ENCODE measurements at places on chromosomes 16 and 17.

DNA sequence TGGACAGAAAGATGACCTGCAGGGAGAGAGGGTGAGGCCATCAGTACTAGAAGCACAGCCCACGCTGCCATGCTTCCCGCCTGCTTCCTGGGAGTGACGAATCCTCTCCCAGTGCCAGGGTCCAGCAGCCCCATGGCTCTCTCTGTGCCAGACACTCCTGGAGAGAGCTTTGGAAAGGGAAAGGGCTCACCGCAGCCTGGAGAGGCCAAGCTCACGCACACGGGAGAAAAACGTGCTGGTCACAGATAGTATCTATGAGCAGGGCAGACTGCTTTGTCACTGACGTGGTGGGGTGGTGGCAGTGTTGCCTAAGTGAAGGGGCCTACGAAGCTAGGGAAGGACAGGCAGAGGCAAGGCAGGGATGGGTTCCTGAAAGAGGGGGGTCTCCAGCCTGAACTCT lies 5.4 kb downstream of the WBP2 start:
- no peak for DNase-seq

GRCh38 chr17:57485566-57485865 lies 229.2 kb downstream of the MSI2 start:
- no peak for DNase-seq

DNA sequence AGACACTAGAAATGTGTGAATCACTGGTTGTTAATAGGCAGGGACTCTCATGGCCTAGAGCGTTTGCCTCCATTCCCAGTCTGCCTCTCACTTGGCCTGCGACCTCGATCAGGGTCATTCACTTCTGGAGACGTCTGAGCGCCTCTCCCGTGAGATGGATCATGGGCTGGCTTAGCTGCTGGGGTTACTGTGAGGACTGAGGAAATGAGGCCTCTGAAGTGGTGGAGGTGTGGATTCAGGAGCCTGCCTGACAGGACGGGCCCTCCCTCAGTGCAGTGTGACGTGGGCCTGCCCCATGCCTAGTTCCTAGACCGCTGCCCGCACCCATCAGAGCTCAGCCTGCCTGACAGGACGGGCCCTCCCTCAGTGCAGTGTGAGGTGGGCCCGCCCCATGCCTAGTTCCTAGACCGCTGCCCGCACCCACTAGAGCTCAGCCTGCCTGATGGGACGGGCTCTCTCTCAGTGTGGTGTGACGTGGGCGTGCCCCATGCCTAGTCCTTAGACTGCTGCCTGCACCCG lies 61.9 kb downstream of the BANP start:
- DNase-seq, result no peak

DNA sequence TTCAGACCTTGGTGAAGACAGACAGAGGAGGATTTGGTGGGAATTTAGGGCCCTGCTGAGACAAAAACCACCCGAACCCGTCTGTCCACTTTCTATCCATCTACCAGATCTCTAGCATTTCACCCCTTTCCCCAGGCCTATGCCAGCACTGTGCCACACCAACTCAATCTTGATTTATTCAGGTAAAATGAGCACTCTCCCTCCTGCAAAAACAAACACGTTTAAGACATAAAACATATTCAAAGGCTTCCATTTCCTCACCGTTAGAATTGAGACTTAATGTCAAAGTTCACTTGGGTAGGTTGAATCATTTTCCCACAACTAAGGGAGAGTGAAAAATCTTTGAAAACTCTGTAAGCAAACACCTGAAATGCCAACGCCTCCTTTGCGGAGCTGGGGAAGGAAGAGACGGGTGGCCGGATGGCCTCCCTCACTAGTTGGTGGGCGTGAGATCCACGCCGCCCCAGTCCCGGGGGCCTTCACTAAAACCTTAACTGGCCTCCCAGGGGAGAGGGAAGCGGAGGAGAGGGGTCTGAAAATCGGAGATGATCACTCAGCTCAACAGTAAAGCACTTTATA lies 862 bp downstream of the DCAKD start:
- DNase-seq, result no peak

GRCh38 chr16:80273635-80274538 lies 266.9 kb upstream of the DYNLRB2 start:
- no peak for DNase-seq

GRCh38 chr16:17370731-17371285 lies 100.0 kb downstream of the XYLT1 start:
- DNase-seq, result no peak

DNA sequence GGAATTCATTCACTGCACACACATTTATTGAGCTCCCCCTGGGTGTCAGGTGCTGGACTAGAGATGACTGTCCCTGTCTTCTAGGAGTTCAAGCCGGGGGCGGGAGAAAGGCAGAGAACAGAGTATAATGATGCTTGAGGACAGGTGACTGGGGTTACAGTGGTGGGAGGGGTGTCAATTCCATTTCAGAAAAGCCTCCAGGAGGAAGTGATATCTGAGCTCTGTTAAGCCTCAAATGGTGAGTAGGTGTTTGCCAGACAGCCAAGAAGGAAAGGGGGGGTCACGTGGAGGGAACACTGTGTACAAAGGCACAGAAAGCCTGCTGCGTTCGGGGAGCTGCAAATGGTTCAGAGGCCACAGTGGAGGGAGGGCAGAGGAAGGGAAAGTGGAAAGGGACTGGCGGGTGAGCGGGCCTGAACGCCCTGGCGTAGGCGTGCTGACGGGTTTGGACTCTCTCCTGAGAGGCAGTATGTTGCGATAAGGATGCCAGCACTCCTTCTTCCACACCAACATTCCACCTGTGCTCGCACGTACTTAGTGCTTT lies 9.7 kb upstream of the NXPH3 start:
- no peak for DNase-seq

- DNase-seq, result no peak
Observed at GRCh38 chr16:20611975-20612481, 35.9 kb upstream of the ACSM2B start.

DNA sequence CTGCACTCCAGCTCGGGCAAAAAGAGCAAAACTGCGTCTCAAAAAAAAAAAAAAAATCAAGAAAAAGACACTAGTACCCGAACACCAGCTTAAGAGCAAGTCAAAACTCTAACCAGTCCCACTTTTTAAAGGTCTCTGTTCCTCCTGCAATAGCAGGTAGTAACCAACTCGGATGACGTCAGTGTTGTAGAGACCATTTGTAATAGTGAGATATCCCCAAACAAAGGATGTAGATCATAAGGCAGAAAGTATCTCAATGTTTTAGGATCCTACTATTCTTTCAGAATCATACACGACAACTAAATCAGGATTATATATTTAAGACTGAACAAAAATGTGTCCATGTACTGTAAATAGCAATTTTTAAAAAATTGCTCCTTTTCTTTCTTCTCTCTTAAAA lies 2.4 kb downstream of the JPT1 start:
- DNase-seq, result no peak

- no peak for DNase-seq
Observed at GRCh38 chr17:6261466-6261865, 173.5 kb downstream of the AIPL1 start.

GRCh38 chr17:1413281-1413791 lies 13.3 kb upstream of the YWHAE start:
- DNase-seq, result no peak

GRCh38 chr17:70171159-70171558 lies 1.8 kb downstream of the KCNJ2 start:
- DNase-seq, result no peak

DNA sequence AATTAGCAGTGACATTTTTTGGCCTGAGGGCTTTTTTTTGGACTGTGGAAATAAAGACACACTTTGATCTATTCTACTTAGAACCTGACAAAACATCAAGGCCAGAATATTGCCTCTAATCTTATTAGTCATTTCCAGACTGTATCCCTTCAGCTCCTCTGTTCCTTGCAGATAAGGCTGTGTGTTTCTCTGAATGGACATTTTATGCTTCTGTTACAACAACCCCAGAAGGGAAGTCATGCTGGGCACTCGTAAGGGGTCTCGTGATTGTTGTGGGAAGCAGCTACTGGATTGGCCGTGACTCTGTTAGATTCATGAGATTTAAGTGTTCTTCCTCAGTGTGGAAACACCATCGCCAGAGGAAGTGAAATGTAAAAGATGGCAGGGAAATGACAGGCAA lies 31.6 kb upstream of the HS3ST2 start:
- DNase-seq, result no peak

DNA sequence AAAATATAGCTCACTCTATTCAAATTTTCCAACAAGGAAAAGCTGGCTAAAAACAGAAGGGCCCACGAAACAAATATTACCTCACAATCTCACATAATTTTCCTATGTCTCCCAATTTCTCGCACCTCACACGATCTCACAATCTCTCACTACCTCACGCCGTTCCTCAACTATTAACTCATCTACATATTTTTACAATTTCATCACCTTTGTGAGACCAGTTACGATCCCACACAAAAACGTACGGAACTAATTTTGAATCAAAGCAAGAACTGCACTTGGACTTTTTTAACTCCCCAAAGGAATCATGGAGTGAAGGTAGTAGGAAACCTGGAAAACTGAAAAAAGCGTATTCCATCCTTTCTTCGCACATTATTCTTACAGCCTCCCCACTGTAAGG lies 1.1 kb downstream of the CBX1 start:
- no peak for DNase-seq

- DNase-seq, result no peak
Observed at GRCh38 chr17:5355421-5356129, 63.9 kb downstream of the NUP88 start.

- no peak for DNase-seq
Observed at GRCh38 chr16:12646098-12646489, 157.6 kb downstream of the CPPED1 start.

DNA sequence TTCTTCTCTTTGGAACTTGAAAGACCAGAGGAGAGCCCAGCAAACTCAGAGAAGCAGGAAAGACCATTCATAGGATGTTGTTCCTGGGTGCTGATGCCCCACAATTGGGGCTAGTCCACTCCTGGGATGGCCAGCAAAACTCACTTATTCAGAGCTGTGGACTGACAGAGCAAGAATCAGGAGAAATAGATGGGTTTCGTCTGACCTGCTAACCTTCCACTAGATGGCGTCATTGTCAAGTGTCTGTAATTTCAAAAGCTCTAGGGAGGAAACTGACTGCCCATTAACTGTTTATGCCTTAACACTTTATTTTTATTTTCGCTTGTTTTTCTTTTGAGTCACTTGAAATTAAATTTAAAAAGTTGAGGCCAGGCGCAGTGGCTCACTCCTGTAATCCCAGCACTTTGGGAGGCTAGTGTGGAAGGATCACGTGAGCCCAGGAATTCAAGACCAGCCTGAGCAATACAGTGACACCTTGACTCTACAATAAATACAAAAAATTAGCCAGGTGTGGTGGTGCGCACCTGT lies 28.7 kb upstream of the MILR1 start:
- no peak for DNase-seq

- no peak for DNase-seq
Observed at GRCh38 chr17:78166416-78166815, 2.0 kb upstream of the SYNGR2 start.

DNA sequence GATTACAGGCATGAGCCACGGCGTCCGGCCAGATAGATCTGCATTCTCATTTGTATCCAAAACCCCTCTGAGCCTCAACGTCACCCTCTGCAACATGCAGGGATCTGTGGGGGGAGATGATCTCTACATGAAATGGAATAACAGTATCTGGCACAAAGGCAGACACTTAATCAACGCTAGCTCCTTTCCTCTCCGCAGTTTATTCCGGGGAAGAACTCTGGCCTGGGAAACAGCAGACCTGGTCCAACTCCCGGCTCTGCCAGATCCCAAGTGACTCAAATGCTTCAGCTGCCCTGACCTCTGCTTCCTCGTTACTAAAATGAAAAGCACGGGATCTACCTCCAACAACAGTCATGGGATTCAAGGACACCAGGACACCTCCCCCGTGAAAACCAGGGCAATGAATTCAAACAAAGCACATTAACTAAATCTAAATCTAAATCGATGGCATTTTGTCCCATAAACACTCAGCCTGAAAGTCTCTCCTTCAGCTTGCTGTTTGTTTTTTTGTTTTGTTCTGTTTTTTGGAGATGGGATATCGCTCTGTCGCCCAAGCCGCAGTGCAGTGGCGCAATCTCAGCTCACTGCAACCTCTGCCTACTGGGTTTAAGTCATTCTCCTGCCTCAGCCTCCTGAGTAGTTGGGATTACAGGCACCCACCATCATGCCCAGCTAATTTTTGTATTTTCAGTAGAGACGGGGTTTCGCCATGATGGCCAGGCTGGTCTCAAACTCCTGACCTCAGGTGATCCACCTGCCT lies 78.2 kb downstream of the NXN start:
- no peak for DNase-seq

GRCh38 chr17:70120425-70120824 lies 45.4 kb downstream of the KCNJ16 start:
- DNase-seq, result no peak

DNA sequence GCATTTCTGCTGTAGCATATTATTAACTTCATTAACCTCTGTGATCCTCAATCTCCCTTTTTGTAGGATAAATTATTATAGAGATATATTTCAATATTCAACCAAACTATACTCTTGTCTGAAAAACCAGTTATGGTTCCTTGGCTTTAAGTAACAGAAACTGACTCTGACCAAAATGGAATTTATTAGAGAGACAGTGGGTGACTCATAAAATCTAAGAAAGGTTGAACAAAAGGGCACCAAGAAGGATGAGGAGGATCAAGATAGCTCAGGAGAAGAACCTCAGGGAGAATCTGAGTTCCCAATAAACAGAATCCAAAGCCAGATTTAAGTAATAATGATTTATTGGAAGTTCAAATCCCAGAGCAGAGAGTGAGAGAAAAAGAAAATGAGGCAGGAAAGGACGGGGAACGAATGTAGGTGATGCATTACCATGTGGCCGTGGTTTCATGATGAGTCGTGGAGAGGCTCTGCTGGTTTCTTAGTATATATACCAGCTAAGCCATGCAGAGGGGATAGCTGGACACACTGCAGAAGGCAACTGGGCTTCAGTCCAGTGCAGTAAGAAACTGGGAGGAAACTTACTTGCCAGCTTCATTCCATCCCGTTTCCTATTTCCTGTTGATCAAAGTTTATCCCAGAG lies 151.5 kb upstream of the GOT2 start:
- no peak for DNase-seq

- DNase-seq, result no peak
Observed at GRCh38 chr17:35847006-35847405, 21.7 kb downstream of the HEATR9 start.

DNA sequence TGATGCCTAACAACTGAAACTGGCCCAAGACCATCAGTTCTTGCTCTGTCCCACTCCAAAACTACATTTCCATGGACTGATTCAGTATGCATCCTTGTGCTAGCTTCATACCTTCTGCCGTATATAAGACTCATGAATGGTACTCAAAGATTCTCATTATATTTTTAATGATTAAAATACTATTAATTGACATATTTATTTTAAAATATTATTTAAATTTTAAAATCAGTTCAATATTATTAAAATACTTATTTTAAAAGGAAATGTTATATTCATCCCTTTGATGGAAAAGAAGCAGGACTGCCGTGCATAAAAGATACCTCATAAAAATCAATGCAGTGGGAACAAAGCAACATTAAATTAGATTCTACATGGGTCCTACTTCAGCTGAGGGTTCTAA lies 153.4 kb downstream of the AXIN2 start:
- DNase-seq, result no peak

- no peak for DNase-seq
Observed at GRCh38 chr16:4142268-4142667, 26.0 kb upstream of the ADCY9 start.

Measured in stimulated activated CD8-positive, alpha-beta memory T cell treated with anti-CD3 and anti-CD28 coated beads, Interleukin-7, amount 100 ng/mL, for 48 hours (primary cell).